ENCODE measurements at places on chromosomes 7 and 10.

DNA sequence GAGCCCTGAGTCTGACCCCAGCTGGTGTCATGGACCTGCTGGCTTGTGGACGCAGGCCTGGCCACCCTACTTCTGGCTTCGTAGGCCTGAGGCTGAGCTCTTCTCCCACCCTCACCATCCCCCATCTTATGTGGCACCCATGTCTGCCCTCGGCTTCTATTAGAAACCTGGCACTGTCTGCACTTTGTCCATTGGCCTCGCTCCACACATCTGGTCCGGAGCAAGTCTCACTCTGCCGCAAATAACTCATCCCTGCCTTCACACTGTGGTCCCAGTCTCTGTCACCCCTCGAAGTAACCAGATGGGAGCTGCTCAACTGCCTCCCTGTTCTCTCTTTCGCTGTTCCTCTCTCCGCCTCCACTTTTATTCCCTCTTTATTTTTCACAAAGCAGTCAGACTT, 78.6 kb downstream of the TRRAP start:
- peak; percentile 59 for DNase-seq

- DNase-seq, result peak; percentile 75
These were observed 24.0 kb downstream of the CCSER2 start for GRCh38 chr10:84352251-84352842.

DNA sequence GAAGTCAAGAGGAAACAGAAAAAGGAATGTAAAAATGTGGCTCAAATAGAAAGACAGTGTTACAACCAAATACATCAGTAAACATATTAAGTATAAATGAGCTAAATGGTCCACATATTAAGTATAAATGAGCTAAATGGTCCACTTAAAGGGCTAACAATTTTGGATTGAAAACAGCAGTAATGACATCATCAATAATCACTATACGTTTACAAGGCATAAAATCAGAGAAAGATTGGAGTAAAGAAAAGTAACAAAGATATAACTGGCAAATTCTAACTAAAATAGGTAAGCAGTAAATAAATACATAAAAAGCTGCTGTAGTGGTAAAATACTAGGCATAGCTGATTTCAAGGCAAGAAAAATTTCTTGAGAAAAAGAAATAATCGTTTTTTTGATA, 1298.4 kb upstream of the CELF2 start:
- no peak for DNase-seq

DNA sequence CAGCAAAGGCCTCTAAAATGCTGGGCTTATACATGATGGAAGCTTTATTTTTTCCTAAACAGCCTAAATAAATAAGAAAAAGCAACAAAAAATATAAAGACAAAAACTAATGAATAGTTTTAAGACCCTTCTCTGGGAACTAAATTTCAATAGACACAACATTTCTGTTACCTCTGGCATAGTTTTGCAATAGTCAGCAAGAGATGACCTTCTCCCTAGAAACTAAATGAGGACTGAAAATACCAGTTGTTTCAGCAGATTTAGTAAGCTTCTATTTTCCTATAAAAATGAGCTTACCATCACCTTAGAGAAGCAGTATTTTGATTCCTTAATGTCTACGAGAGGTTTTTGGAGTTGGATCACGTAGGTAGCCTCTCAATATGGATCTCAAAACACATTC, 471.4 kb upstream of the NRP1 start:
- DNase-seq, result no peak

DNA sequence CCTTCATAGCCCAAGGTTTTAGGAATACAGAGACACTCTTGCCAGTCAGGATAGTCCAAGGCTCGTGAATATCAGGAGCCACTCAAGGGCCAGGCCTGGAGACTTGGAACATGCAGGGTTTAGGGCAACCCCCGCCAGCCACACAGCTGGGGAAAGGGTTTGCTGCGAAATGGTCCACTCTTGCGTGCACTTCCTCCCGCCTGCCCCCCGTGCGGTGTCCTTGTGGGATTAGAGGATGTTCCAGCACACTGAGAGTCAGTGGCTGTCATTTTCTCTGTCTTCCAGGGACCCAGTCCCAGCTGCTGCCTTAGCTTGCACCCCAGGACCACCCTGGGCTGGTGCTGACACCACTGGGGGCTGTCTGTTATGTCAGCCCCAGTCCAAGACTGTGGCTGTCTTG, 38.5 kb downstream of the POR start:
- DNase-seq, result no peak

GRCh38 chr10:5447056-5447455, 34.7 kb downstream of the NET1 start:
- DNase-seq, result no peak

- no peak for DNase-seq
These were observed 213.6 kb upstream of the FOXK1 start for GRCh38 chr7:4468320-4469102.

- DNase-seq, result no peak
These were observed 297.8 kb upstream of the ZNF32 start for GRCh38 chr10:43946445-43946844.

- DNase-seq, result peak; percentile 71
These were observed 708 bp upstream of the GPR85 start for GRCh38 chr7:113087071-113087998.

DNA sequence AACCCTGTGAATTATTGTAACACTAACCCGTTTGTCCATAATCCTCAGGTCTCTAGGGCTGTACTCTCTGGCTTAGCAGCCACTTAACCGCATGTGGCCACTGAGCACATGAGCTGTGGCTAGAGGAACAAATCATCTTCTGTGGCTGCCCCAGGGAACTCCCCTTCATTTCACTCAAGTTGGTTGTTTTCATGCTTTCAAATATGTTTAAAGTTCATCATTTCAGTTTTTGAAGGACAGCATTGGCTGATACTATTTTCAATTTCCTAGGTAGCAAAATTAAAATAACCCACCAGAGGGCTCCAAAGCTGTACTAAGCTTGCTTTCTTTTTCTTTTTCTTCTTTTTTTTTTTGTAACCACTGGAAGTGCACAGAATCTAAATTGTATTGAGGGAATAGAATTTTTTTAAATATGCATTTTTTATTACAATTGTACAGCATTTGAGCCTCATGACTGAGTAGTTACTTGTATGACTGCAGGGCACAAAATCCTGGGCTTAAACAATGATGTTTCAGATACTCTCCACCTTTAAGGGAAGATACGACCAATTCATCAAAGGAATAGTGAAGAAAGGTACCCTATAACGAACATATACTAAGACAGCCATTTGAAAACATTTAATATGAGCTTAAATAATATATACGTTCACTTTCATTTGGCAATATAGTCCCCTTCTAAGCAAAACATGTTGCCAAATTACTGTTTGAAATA, 38.6 kb downstream of the MRC1 start:
- no peak for DNase-seq

DNA sequence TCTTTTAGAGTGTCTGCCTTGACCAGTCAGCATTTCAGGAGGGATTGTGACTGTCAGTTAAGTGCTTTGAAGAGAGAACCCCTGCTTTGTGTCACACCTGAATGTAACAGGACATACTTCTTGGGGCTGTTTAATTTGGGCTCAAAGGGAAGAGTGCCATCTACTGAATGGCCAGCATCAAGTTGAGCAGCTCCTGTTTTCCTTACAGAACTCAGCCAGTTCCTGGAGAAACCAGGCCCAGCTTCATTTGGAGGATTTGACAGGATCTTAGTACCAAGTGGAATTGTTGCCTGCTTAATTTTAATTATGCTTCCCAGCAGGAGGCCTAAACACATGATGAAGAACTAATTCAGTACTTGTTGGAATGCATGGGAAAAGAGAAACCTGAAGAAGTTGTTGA, 8.3 kb downstream of the ADD3 start:
- DNase-seq, result peak; percentile 71

- DNase-seq, result peak; percentile 78
These were observed 277.4 kb upstream of the KLF14 start for GRCh38 chr7:131011432-131011742.

DNA sequence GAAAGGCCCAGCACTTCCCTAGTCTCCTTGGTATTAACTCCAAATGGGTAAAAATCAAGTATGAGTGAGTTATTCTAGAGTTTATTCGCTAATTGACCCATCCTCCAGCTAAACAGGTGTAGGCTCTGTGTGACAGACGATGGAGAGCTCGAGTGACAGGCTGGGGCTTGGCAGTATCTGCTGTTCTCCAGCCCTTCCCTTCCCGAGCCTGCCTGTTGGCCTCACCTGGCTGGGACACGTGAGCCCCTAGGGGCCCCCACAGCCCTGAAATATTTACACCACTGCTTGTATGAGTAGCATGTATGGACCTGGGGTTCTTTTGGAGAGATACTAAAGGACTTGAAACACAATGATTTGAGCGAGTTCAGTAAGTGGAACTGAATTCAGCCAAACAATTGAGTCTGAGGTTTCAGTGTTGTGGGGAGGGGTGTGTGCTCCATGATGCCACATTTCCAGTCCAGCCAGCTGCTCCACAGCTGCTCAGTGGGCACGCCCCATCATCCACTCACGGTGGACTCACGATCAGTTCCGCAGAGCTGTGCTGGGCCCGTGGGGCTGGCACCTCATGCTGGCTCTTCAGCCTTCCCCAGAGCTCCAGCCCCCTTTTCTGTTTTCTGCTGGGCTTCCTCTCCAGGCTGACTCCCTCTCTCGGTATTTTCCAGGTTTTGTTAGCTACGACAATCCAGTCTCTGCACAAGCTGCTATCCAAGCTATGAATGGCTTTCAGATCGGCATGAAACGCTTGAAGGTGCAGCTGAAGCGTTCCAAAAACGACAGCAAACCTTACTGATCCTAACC, 283.0 kb downstream of the USP6NL start:
- no peak for DNase-seq

DNA sequence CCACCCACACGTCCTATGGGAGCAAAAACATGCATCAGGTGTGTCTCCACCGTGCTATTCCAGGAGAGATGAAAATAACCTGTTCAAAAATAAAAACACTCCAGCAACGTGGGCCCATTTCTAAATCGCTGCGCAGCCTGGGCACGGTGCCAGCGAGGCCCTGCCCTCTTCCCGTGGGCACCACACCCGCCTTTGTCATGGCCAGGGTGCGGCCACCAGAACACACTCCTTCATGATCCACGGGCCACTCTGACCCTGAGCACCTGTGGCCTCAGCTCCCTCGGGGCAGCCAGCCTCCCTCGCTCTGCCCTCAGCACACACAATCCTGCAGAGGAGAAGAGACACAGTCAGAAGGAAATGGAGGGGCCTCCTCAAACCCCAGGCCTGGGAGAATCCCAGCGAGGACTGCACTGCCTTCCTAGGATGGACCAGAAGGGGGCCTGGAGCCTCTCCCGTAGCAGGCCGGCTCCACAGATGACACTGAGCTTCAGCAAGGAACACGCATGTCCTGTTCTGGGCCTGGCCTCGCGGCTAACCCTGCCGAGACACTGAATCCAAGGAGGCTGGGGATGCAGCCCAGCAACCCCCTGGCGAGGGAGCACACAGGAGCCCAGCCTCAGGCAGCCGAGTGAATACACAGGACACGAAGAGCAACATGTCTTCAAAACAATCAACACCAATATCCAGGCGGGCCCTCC, 169.0 kb downstream of the MAD1L1 start:
- DNase-seq, result no peak

- DNase-seq, result no peak
These were observed 26.8 kb upstream of the CALCR start for GRCh38 chr7:93601363-93601762.

DNA sequence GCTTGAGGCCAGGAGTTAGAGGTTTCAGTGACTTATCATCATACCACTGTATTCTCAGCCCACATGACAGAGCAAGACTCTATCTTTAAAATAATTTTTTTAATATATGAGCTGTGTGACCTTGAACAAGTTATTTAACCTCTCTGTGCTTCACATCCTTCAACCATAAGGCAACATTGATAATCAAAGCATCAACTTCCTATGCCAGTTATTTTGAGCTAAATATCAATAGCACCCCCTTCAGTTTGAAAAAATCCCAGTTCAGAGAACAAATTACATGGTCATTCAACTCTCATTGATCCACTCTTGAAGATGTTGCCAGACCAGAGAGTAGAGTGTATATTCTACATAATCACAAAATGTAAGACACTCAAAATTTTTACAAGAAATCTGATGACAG, 53.0 kb downstream of the ASNS start:
- DNase-seq, result no peak

GRCh38 chr7:102287111-102287980, 678 bp downstream of the SH2B2 start:
- DNase-seq, result peak; percentile 48

DNA sequence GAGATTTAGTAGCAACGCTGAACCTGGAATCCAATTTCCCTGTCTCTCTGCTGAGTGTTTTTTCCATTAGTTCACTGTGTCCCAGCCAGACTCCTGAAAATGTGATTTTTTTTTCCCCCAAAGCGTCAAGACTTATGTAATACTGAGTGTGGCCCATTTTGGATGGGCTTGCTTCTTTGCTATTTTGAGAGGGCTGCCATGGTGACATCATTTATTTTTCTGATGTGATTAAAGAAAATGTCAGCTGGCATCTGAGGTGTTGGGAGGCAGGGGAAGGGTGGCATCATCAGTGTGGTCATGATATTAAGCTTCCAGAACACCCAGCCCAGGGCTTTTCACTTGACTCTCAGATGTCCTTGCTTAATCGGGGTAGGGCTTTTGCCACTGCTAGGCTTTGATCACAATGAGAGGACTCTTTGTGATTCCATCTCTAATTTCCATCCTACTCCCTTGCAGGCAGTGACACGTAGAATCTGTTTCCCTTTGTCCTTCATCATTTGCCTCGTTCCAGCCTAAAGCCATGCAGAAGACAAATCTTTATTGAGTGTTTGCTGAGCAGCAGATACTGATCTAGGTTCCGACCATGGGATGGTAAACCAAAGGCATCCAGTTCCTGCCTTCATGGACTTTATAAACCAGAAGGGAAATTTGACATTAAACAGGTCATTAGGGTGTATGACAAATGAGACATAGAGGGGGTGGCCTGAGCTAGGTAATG, 7.4 kb downstream of the ZNF365 start:
- DNase-seq, result peak; percentile 57

GRCh38 chr7:128259131-128260061, 18.3 kb downstream of the LEP start:
- DNase-seq, result no peak

DNA sequence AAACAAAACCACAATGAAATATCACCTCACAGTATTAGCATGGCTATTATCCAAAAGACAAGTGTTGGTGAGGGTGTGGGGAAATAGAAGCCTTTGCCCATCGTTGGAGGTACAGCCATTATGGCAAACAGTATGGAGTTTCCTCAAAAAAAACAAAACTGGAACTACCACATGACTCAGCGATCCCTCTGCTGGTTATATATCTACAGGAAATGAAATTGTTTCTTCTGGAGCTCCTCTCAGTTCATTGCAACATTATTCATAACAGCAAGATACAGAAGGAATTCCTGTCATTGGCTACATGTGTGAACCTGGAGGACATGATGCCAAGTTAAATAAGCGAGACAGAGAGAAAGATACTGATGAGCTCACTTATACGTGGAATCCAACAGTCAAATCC, 2.4 kb upstream of the UBE3C start:
- DNase-seq, result no peak

DNA sequence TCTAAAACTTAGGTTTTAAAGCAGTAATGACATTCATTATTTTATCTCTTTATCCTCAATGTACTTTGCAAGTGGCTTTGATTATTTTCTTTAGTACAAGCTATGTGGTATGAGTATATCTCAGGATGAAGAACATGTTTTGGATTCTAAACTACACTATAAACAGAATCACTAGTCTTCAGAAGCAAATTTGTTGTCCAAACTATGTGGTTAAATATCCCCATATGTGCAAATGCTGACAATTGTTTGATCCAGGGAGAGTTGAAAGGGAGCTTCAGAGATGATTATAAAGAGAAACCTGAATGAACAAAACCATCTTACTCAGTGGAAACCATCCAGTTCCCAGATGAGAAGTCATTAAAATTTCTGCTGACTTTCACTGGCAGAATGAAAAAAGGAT, 179.3 kb downstream of the MDFIC start:
- DNase-seq, result no peak

GRCh38 chr7:26709210-26709990, 155.0 kb downstream of the SKAP2 start:
- peak; percentile 27 for DNase-seq

Data from Ammon's horn (tissue), 1 donor.